ENCODE measurements at places on chromosomes 2 and 18. TPM values are rescaled to one million over a fixed set of nuclear protein-coding genes. Genes with fewer than 3 reads are reported as not detected.

The TUBB8B gene
- 0.33 TPM for polyA plus RNA-seq

The SOWAHC gene
- 1.0 TPM for polyA plus RNA-seq

DNA sequence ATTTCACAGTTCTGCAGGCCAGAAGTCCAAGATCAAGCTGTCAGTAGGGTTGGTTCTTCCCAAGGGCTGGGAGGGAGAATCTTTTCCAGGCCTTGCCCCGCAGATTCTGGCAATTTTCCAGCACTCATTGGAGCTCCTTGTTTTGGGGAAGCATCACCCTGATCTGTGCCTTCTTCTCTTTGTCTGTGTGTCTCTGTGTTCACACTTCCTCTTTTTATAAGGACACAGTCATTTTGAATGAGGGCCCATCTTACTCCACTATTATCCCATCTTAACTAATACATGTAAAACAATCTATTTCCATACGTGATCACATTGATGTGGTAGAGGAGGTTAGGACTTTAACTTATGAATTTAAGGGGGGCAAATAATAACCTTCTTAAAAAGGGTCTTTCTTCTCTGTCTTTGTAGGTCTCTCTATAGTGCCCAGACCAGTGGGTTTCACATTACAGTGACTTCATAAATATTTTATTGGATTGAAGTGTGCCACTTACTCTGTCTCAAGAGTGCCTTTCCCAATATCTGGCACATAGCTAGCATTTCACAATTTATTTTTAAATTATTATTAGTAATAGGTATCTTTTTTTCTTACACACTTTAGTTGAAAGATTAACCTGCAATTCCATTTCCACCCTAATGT is 68.9 kb upstream of the CBLN2 start:
- no peak for DNase-seq

GRCh38 chr2:185372188-185372587 is 366.4 kb upstream of the FSIP2 start:
- DNase-seq, result no peak

The MAL gene
- not detected for polyA plus RNA-seq

The NT5DC4 gene
- polyA plus RNA-seq, result not detected

GRCh38 chr2:199740111-199740428 is 110.9 kb downstream of the FTCDNL1 start:
- no peak for DNase-seq

The FHOD3 gene
- 0.03 TPM for polyA plus RNA-seq

The ACOXL gene
- polyA plus RNA-seq, result not detected

DNA sequence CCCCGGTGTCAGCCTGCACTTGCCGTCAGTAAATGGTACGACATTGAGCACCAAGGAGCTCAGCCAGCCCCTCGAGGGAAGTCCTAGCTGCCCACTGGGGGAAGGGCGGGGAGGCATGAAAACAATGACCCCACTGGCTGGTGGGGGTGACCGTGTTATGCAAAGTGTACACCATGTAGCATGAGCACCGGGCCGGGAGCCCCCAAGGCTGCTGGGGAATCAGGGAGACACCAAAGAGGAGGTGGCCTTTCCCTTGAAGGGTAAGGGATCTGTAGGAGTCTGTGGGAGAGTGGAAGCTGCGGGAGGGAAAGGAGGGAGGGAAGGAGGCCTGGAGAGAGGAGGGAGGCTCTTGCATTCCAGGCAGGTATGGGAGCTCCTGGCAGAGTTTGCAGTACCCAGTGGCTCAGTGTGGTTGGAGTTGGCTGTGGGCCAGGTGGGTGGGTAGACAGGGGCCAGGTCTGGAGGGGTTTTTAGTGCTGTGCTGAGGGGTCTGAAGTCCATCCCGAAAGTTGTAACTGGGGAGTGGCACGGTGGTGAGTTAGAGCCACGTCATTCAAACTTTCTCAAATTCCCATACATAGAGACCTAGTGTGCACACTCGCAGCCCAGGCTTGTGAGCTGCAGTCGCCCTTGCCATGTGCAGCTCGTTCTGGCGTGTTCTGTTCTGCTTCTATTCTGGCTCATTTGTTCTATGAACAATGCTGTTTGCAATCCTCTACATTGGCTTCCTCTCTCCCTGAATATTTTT is 22.4 kb downstream of the RRM2 start:
- no peak for DNase-seq

- no peak for DNase-seq
These were observed 767.7 kb downstream of the TSN start for GRCh38 chr2:122523143-122523542.

The CPLX4 gene
- polyA plus RNA-seq, result not detected

- DNase-seq, result peak; percentile 24
These were observed 10.2 kb upstream of the HTR2B start for GRCh38 chr2:231134910-231135655.

DNA sequence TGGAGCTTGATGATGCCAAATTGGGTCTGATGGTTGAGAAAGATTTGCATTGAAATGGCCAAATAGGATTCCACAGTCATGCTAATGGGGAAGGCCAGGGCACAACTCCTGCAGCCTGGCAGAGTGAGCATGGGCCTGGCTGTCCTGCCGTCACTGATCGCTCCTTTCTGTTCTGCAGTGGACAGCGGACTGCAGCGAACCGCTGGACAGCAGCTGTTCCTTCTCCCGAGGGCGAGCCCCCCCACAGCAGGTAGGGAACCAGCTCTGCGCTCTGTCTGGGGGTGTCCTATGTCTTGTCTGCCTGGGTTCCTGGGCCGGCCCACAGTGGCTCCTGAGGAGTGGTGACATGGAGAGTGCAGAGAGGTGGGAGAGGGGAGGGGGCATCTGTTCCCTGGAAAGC is 97.6 kb downstream of the CTIF start:
- no peak for DNase-seq

DNA sequence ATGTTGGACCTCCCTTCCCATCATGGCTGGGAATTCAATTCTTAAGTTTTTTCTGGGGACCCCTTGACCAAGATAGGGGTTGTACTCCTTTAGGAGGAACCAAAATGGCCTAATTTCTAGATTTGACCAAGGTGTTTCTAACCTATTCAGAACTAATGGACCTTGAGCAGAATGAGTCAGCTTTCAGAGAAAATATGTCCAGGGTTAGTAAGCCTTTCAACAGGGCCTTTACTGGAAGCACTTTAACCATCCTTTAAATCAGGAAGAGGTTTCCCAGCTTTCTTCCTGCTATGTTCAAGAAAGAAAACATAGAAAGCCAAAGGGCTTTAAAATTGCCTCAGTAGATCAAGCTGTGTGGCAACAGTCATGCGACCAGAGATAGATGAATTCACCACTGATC is 1184.9 kb upstream of the ACVR2A start:
- no peak for DNase-seq

DNA sequence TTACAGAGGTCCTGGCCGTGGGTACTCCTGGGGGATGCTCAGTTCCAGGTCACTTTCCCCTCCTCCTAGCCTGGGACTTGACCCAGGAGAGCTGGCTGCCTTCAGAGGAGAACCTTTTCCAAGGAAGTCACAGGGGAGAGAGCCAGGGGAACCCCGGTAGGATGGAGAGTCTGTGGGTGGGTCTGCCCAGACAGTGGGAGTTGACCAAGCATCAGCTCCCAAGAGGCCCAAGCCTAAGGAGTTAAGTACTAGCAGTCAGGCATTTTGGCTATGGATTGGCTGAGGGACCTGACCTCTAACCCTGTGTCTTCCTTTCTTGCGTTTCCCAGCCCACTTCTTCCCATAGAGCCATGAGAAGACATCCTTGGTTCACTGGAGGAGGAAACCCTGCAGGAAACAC is 48.8 kb upstream of the PLB1 start:
- no peak for DNase-seq

DNA sequence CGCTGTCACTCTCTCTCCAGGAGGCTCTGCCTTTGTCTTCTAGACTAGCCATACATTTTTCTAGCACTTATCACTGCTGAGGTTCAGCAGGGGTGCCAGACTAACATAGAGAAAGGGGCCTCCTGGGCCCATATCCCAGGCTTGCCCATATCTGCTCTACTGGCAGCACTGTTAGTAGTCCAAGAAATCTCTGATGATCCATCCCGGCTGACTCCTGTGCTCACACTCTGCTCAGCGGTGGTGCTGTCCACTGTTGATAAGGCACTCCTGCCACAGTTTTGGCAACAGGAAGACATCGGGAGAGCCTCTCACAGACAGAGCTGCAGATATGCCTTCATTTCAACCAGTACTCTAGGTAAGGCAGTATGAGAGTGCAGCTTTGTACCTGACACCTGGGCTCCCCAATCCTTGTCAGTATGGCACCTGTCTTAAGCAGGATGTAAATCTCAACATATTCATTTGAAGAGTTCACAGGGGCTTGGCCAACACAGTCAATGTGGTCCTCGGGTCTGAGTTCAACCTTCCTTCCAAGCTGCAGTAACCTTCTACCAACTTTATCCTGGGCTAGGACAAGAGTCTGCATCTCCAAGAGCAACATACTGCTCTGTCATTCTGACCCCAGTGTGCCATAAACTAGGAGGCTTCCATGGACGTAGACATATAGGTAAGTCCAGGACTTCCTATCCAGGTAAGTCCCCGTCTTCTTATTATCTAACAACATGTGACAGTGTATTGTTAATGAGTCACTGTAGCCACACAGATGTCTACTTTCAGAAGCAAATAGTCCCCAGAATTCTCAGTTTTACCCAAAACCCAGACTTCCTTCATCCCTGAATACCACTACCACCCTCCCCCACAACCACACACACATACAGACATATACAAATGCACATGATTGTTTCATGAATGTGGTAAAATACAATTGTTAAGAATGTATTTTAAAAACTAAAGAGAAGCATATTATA is 16.2 kb downstream of the KLF7 start:
- DNase-seq, result peak; percentile 44

GRCh38 chr2:104945121-104945520 is 91.2 kb downstream of the POU3F3 start:
- DNase-seq, result no peak

The SERPINB7 gene
- not detected for polyA plus RNA-seq

All from endothelial cell of umbilical vein (primary cell).